Activated naive CD8-positive, alpha-beta T cell treated with anti-CD3 and anti-CD28 coated beads for 36 hours (primary cell): ENCODE measurements at places on chromosomes 7 and 10. TPM values are rescaled to one million over a fixed set of nuclear protein-coding genes. Genes with fewer than 3 reads are reported as not detected.

Gene GARIN1A
- total RNA-seq = 0.30 TPM

Gene KEL
- not detected for total RNA-seq

Gene UCN3
- not detected for total RNA-seq

Gene NAMPT
- total RNA-seq = 613 TPM

Gene FOXP2
- total RNA-seq = not detected

Gene CNTNAP2
- total RNA-seq = 0.22 TPM

DNA sequence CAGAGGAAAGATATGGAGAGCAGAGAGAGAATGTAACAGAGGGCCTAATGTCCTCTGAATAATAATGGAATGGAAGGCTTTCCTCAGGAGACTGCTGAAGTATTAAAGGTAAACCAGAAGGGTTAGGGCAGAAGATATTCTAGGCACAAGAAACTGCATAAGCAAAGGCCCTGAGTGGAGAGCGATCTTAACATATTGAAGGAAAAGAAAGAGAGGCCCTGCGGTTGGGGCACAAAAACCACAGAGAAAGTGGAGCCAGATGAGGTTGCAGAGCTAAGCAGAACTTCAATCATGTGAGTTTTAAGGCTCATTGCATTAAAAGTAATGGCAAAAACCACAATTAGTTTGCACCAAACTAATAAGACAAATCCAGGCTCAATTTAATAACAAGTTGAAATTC lies 115.8 kb upstream of the VSTM2A start:
- no peak for DNase-seq

DNA sequence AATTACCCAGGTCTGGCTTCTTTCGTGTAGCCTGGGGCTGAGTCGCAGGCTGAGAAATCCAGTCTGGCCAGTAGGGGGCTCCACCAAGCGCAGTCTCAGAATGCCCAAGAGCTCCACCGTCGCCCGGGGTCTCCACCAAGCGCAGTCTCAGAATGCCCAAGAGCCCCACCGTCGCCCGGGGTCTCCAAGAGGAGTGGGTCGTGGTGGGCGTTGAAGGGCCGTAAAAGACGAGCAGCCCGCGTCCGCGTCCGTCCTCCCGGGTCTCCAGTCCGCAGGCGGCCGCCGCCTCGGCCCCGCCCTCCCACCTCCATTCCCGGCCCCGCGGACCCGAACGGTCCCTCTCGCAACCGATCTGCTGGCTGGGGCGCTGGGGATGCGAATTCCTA lies 892 bp upstream of the ZYX start:
- peak; percentile 83 for DNase-seq

GRCh38 chr10:31770307-31770902 lies 158.2 kb downstream of the ARHGAP12 start:
- DNase-seq = peak; percentile 38

- DNase-seq = no peak
Observed at GRCh38 chr10:110392868-110393740, 88.4 kb upstream of the SMNDC1 start.

DNA sequence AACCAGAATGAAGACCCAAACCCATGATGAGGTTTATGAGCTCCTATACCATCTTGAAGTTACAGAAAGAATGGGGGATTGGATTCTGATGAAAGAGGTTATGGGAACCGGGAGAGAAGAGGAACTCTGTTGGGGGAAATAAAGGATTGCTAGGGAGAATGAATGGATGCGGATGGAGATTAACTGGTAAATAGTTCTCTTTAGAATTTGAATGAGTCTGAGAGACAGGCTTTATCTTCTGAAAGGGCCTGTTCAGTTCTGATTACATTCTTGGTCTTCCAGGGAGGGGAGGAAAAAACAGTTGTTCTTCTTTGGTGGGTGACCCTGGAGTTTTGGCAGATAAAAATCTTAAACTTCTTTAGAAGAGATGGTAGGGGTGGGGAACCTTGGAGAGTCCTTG lies 13.9 kb downstream of the SUGCT start:
- DNase-seq = no peak

DNA sequence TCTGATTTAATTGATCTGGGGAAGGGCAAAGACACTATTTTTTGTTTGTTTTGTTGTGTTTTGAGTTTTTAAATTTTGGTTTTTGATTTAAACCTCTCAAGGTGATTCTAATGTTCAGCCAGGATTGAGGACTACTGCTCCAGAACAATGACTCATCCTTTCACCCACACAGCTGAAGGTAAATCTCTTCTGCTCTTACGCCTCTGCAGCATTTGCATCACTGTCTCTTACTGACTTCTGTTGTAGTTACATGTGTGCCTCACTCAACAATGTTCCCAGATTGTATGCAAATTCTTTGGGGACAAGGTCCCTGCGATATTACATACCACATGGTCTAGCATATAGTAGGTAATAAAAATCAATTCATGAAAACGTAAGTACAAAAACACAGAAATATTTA lies 467.5 kb upstream of the LRRN3 start:
- DNase-seq = no peak

DNA sequence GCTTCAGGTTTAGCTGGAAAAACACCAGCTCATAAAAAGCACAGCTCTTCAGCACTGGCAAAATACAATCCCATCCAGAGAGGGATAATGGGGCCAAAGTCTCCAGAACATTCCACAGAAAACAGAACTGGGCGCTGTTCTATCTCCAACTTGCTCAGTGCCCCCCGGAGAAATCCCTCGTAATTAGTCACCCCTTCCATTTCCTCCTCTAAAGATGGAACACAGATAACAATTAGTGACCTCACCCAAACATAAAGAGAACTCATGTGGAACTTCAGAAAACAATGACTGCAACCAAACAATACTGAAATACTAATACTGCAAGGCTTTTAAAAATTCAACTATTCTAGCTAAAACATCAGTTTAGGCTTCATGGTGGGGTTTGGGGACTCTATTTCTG lies 46.3 kb downstream of the KIAA1549 start:
- no peak for DNase-seq

DNA sequence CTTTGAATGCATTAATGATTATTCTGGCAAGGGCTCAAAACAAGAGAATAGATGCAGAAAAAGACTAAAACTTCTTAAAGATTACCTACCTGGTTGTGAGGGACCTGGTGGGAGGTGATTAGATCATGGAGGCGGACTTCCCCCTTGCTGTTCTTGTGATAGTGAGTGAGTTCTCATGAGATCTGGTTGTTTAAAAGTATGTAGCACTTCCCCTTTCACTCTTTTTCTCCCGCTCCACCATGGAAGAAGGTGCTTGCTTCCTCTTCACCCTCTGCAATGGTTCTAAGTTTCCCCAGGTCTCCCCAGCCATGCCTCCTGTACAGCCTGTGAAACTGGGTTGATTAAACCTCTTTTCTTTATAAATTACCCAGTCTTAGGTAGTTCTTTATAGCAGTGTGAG lies 226.6 kb downstream of the ARHGAP12 start:
- no peak for DNase-seq

DNA sequence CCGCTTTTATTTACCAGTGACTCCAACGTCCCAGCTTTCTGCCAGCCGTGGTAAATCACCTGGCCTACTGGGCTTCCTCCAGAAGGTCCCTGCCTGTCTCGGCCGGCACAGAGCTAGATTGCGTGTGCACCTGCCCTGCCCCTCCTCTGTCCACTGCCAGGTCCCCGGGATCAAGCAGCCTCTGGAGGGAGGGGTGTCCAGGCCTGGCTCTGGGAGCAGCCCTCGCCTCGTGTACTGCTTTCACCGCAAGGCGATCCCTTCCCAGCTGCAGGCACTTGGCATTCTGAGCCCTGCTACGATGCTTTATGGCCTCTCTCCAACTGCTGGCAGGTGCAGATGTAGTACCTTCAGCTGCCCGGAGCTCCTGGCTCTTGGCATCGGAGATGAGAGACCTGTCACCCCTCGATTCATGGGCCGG lies 7.4 kb downstream of the SLC29A3 start:
- no peak for DNase-seq

DNA sequence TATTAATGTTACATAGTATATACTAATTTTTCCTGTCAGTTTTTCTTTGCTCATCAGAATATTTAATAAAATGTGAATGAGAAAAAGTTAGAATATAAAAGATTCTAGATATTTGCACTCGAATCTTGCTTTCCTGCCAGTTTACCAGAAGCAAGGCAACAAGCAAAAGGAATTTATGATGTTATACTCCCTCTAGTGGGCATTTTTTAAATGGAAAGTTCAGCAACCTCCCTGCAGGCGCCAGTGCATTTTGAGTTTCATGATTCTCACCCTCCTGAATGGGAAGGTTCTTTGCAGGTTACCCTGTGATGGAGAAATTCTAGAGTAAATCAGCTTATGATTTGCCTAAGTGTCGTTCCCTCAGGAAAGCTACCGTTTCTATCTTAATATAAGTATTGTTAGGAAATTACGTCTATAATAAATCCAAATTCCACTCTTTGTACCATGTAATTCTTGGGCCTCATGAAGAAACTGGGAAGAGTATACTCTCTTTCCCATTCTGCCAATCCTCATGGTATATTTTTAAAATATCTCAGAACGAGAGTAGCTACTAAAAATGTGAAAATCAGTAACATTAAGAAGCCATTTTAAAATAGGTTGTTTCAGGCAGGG lies 350.0 kb downstream of the CRPPA start:
- no peak for DNase-seq

DNA sequence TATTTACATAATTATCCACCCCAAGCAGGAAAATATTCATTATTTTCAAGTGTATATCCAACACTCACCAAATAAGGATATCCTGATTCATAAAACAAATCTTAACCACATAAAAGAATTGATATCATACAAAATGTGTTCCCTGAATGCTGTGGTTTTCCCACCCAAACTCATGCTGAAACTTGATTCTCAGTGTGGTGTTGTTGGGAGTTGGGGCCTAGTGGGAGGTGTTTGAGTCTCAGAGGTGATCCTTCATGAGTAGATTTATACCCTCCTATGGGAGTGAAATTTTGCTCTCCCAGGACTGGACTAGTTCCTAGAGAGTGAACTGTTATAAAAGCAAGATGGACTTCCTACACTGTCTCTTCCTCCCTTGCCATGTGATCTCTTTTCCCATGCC lies 1028.3 kb downstream of the SORCS1 start:
- no peak for DNase-seq

GRCh38 chr10:107085665-107086525 lies 78.6 kb downstream of the SORCS1 start:
- DNase-seq = no peak

- no peak for DNase-seq
Observed at GRCh38 chr7:20220921-20221547, 3.9 kb upstream of the MACC1 start.

DNA sequence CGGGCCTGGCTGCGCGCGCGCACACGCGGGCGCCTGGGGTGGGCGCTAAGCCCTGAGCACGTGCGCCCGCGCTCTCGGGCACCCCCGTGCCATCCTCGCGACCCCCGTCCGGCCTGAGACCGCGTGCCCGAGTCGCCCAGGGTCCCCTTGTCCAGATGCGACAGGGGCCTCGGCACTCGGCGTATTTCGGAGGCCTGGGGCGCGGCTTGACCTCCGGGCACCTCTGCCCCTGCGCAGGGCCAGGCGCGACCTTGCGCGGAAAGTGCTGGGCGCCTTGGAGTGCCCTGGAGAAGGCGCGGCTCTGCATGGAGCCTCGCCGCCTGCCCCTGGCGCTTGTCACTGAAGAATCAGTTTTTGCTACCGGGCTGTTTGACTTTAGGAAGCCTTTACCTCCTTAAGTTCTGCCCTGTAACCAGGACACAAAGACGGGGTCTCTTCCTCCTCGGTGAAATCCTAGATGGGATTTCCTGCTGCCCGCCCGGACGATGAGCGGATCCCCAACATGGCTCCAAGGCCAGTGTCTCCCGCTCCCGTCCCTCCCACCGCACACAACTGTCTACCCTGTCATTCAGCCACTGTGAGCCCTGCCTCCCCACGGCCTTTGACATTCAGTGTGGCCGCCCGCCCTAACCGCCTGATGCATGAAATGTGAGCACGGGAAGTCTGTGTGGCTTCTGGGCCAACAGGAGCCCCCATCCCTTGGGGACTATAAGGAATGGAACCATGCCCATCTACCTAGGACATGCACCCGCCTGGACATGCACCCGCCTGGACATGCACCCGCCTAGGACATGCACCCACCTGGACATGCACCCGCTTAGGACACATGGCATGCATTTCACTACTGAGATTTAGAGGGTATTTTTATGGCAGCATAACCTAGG lies 1.1 kb upstream of the STK32C start:
- DNase-seq = no peak

GRCh38 chr10:67818323-67818722 lies 19.7 kb downstream of the DNAJC12 start:
- DNase-seq = no peak

GRCh38 chr10:5545778-5546710 lies 21.3 kb downstream of the CALML3 start:
- no peak for DNase-seq
